GM23338 (cell line): ENCODE measurements at places on chromosomes 7 and 10. TPM values are rescaled to one million over a fixed set of nuclear protein-coding genes. Genes with fewer than 3 reads are reported as not detected.

DNA sequence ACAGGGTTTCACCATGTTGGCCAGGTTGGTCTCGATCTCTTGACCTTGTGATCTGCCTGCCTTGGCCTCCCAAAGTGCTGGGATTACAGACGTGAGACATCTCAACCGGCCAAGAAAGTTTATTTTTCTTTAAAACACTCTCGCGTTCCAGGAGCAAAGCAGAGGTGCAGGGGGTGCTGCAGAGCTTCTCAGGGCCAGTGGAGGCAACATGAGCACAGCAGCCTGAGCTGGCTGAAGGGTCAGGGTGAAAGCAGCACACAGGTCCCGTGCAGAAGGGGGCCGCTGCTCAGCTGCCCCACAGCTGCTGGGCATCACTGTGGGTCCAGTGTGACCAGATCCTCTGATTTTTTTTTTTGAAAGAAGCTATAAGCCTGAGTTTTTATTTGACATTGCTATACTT is 46.1 kb downstream of the EPHB4 start:
- no peaks in the 10 kb centered on the region for H3K27me3 ChIP-seq
- no peaks in the 10 kb centered on the region for H3K36me3 ChIP-seq
- H3K4me1 ChIP-seq: no peaks in the 10 kb centered on the region; the same call in 1 of the 2 replicates

- H3K4me3 ChIP-seq: no peak overlapping the region
- H3K36me3 ChIP-seq: no peaks in the 10 kb centered on the region
- H3K27me3 ChIP-seq: no peaks in the 10 kb centered on the region
- DNase-seq: no peak
Observed at GRCh38 chr10:95048206-95048605, 21.1 kb downstream of the CYP2C8 start.

GRCh38 chr7:36453769-36454168 is 64.1 kb downstream of the ANLN start:
- DNase-seq: no peak
- no peaks in the 10 kb centered on the region for H3K4me1 ChIP-seq
- H3K36me3 ChIP-seq: peaks cover 40% of the 10 kb centered on the region
- no peak overlapping the region for H3K4me3 ChIP-seq
- no peaks in the 10 kb centered on the region for H3K27me3 ChIP-seq

DNA sequence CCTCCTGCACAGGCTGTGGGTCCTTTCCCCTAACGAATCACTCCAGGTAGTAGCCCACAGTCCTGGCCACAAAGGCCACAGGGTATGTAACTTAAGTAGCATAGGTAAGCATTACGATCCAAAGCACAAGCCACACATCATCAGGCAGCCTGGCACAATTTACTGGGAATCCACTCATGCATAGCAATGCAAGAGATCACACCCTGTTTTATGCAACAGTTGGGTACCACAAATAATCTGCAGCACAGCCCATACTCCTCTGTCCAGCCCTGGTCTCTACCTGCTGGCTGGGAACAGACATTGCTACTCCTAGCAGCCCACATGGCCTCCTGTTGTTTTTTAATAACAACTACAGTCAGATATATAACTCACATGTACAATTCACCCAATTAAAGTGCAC is 34.3 kb downstream of the SRPK2 start:
- DNase-seq: no peak
- peaks cover 14% of the 10 kb centered on the region for H3K4me1 ChIP-seq
- H3K4me3 ChIP-seq: no peak overlapping the region
- no peaks in the 10 kb centered on the region for H3K36me3 ChIP-seq
- no peaks in the 10 kb centered on the region for H3K27me3 ChIP-seq

The KIF20B gene
- 42.3 and 42.7 TPM in 2 replicates for total RNA-seq

The RNF133 gene
- total RNA-seq: 1.1 and 2.0 TPM in 2 replicates

The LRIT1 gene
- total RNA-seq: 0.07 TPM in 1 of 2 replicates, not detected in the other

The GNAT3 gene
- total RNA-seq: not detected in 2 replicates

The OPALIN gene
- total RNA-seq: not detected in 2 replicates
